ENCODE measurements at places on chromosomes 1 and 21.

DNA sequence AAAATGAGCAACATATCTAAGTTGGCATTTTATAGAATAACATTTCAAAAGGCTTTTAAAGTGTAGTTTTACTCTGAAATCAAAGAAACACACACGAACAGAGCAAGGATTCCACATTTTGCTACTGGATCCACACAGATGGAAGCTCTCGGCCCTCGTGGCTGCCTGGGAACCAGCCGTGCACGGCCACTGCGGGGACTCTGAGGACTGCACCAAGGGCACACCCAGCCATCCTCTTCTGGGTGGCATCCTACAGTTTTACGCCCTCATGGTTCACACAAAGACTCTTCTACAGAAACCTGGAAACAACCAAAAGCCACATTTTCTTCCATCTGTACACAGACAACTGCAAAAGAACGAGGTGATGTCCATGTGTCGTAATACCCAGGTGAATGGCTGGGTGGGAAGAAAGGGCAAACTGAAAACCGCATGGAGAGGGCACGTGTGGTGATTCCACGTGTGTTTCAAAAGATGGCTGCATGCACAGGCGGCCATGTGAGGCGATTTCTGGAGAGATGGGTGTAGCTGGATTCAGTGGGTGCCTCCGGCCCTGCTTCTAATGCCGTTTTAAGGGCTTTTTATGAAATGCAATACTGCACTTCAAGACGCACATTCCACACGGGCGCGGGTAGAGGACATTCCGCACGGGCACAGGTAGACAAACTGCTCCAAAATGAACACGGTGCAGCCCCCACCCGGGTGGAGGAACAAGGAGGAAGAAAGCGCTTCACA is 8.1 kb downstream of the POFUT2 start:
- H3K27me3 ChIP-seq = no peaks in the 10 kb centered on the region
- no peak overlapping the region for H3K4me3 ChIP-seq
- no peak overlapping the region for H3K27ac ChIP-seq

GRCh38 chr1:170536924-170537551 is 5.1 kb downstream of the GORAB start:
- no peaks in the 10 kb centered on the region for H3K27me3 ChIP-seq
- H3K27ac ChIP-seq = no peak overlapping the region
- DNase-seq = no peak
- no peak overlapping the region for H3K4me3 ChIP-seq
- H3K4me1 ChIP-seq = peaks cover 33% of the 10 kb centered on the region

- peaks cover 3% of the 10 kb centered on the region for H3K4me1 ChIP-seq
- no peak overlapping the region for H3K27ac ChIP-seq
- H3K4me3 ChIP-seq = no peak overlapping the region
- DNase-seq = no peak
- no peaks in the 10 kb centered on the region for H3K36me3 ChIP-seq
- H3K27me3 ChIP-seq = no peaks in the 10 kb centered on the region
Measured at GRCh38 chr1:59669752-59670312, 144.9 kb upstream of the HOOK1 start.

DNA sequence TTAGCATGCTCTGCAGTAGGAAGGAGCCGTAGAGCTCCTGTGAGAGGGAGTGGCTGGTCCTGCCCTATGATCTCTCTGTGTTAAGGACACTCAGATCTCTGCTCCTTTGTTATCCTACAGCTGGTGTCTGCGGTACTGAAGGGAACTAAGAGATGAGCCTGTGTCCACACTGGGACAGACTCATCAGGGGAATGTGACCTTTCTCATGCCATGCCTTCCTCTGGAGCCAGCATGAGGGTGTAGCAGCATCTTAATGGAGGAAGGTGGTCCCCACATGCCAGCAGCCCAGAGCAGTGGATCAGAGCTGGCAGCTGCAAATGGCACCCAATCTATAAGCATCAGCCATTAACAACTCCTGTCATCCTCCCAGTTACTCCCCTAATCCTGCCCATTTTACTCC is 24.7 kb upstream of the GUCA2B start:
- H3K36me3 ChIP-seq = no peaks in the 10 kb centered on the region
- H3K27me3 ChIP-seq = peaks cover 10% of the 10 kb centered on the region
- H3K4me1 ChIP-seq = no peaks in the 10 kb centered on the region
- DNase-seq = no peak

GRCh38 chr1:231340328-231341013 is 2.4 kb downstream of the SPRTN start:
- DNase-seq = no peak
- H3K27ac ChIP-seq = no peak overlapping the region
- H3K4me3 ChIP-seq = no peak overlapping the region
- H3K36me3 ChIP-seq = peaks cover 41% of the 10 kb centered on the region

GRCh38 chr1:4772294-4773010 is 118.0 kb downstream of the AJAP1 start:
- no peaks in the 10 kb centered on the region for H3K36me3 ChIP-seq
- H3K4me1 ChIP-seq = no peaks in the 10 kb centered on the region
- H3K4me3 ChIP-seq = no peak overlapping the region

DNA sequence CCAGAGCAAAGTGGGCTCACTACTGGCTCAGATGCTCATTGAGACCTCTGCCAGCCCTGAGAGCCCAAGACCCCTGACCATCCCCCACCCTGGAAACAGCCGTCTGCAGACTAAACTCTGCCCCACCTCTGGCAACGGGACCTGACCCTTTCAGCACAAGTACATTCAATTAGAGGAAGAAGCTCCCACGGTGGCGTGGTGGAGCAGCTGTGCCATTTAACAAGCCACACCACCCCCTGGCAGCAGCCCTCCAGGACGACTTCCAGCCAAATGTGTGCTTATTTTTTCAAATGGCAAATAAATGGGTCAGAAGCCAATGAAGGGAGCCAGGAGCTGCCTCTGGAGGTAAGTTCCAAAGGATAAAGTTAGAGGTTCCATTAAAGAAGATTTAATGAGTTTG is 226.7 kb downstream of the NPHP4 start:
- no peak for DNase-seq
- H3K36me3 ChIP-seq = no peaks in the 10 kb centered on the region
- H3K4me1 ChIP-seq = no peaks in the 10 kb centered on the region
- peaks cover 33% of the 10 kb centered on the region for H3K27me3 ChIP-seq

DNA sequence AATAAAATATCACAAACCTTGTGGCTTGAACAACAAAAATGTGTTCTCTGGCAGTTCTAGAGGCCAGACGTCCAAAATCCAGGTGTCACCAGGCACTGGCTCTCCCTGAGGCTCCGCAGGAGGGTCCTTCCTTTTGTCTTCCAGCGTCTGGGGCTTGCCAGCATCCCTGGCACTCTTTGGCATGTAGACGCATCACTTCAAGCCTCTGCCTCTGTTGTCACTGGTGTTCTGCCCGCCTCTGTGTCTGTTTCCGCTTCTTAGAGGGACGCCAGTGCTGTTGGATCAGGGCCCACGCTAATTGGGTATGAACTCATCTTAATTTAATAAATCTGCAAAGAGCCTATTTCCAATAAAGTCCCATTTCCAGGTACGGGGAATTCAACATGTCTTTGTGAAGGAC is 273.7 kb upstream of the C1orf174 start:
- no peaks in the 10 kb centered on the region for H3K36me3 ChIP-seq
- peaks cover 14% of the 10 kb centered on the region for H3K27me3 ChIP-seq
- H3K4me1 ChIP-seq = peaks cover 2% of the 10 kb centered on the region
- no peak overlapping the region for H3K27ac ChIP-seq
- H3K4me3 ChIP-seq = no peak overlapping the region

DNA sequence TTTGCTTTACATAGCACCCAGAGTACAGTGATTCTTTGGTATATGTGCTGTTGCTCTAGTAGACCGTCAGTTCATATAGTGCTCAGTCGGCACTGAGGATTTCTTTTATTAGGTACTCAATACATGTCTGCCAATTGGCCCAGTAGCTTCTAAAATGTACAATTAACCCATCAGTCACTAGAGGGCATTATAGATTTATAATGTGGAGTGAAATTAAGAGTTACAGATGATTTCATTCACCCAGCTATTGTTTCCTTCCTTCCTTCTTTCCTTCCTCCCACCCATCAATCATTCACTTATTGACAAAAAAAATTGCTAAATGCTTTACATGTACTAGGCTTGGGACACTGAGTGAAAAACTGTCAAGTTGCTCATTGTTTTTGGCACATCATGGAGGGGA is 263.6 kb upstream of the USP24 start:
- H3K4me1 ChIP-seq = no peaks in the 10 kb centered on the region
- no peaks in the 10 kb centered on the region for H3K36me3 ChIP-seq
- no peak overlapping the region for H3K27ac ChIP-seq
- DNase-seq = no peak
- H3K4me3 ChIP-seq = no peak overlapping the region
- H3K27me3 ChIP-seq = peaks cover 10% of the 10 kb centered on the region

DNA sequence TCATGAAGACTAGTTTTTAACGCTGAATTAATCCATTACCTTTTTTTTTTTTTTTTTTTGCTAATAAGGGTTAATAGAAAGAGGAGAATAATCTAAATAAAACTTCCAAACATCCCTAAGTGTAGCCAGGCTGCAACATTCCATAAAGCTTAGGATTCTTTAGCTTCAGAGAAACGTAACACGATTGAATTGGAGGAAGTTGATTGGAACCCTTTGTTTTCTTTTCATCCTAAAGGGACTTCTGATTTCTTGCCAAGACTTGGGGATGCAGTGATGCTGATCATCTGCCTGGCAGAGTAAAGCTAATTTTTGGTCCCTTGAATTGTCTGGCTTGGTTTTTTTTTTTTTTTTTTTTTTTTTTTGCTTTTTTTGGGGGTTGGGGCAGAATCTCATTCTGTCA is 142.9 kb downstream of the VPS13D start:
- H3K4me1 ChIP-seq = peaks cover 6% of the 10 kb centered on the region
- peaks cover 21% of the 10 kb centered on the region for H3K36me3 ChIP-seq
- H3K27me3 ChIP-seq = no peaks in the 10 kb centered on the region
- H3K27ac ChIP-seq = no peak overlapping the region
- H3K4me3 ChIP-seq = no peak overlapping the region

- no peak overlapping the region for H3K4me3 ChIP-seq
- no peak for DNase-seq
- H3K27me3 ChIP-seq = peaks cover 14% of the 10 kb centered on the region
- no peaks in the 10 kb centered on the region for H3K4me1 ChIP-seq
- no peak overlapping the region for H3K27ac ChIP-seq
- no peaks in the 10 kb centered on the region for H3K36me3 ChIP-seq
Measured at GRCh38 chr1:153459655-153460054, 796 bp downstream of the S100A7 start.

- peaks cover 28% of the 10 kb centered on the region for H3K4me1 ChIP-seq
- H3K36me3 ChIP-seq = no peaks in the 10 kb centered on the region
- H3K4me3 ChIP-seq = peak overlapping the region; percentile 82
- H3K27me3 ChIP-seq = peaks cover 18% of the 10 kb centered on the region
- peak overlapping the region; percentile 34 for H3K27ac ChIP-seq
Measured at GRCh38 chr1:94927405-94928175, 680 bp upstream of the CNN3 start.

GRCh38 chr1:38256072-38256471 is 209.5 kb upstream of the POU3F1 start:
- no peak overlapping the region for H3K4me3 ChIP-seq
- H3K4me1 ChIP-seq = no peaks in the 10 kb centered on the region
- no peaks in the 10 kb centered on the region for H3K36me3 ChIP-seq
- DNase-seq = no peak
- H3K27me3 ChIP-seq = peaks cover 5% of the 10 kb centered on the region
- no peak overlapping the region for H3K27ac ChIP-seq

GRCh38 chr1:2373551-2374251 is 17.7 kb downstream of the MORN1 start:
- H3K27me3 ChIP-seq = no peaks in the 10 kb centered on the region
- no peak overlapping the region for H3K4me3 ChIP-seq
- no peak overlapping the region for H3K27ac ChIP-seq

GRCh38 chr1:153563991-153564390 is 1.7 kb downstream of the S100A2 start:
- H3K36me3 ChIP-seq = no peaks in the 10 kb centered on the region
- no peak overlapping the region for H3K4me3 ChIP-seq
- no peaks in the 10 kb centered on the region for H3K27me3 ChIP-seq
- H3K4me1 ChIP-seq = peaks cover 30% of the 10 kb centered on the region

DNA sequence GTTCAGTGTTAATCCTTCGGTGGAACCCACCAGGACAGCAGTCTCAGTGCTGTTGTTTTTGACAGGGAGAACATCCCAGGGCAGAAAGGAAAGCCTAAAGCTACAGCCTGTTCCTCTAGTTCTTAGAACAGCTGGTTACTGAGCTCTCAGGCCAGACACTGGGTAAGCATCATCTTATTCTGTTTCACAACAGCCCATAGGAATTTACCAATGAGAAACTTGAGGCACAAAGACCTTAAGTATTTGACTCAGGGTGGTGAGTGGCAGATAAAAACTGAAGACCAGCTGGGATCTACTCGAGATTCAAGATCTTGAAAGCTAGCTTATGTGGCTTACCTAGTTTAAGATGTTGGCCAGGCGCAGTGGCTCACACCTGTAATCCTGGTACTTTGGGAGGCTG is 9.4 kb upstream of the NEK2 start:
- no peaks in the 10 kb centered on the region for H3K36me3 ChIP-seq
- no peak overlapping the region for H3K27ac ChIP-seq
- peaks cover 18% of the 10 kb centered on the region for H3K4me1 ChIP-seq
- DNase-seq = no peak
- H3K4me3 ChIP-seq = no peak overlapping the region
- H3K27me3 ChIP-seq = no peaks in the 10 kb centered on the region

- no peak for DNase-seq
Measured at GRCh38 chr21:44432841-44433790, 22.2 kb upstream of the LRRC3 start.

- H3K27me3 ChIP-seq = peaks cover 3% of the 10 kb centered on the region
- peak; percentile 88 for DNase-seq
- no peaks in the 10 kb centered on the region for H3K36me3 ChIP-seq
- H3K4me3 ChIP-seq = peak overlapping the region; percentile 79
- H3K4me1 ChIP-seq = peaks cover 8% of the 10 kb centered on the region
Measured at GRCh38 chr1:3772027-3772714, 378 bp upstream of the SMIM1 start.

DNA sequence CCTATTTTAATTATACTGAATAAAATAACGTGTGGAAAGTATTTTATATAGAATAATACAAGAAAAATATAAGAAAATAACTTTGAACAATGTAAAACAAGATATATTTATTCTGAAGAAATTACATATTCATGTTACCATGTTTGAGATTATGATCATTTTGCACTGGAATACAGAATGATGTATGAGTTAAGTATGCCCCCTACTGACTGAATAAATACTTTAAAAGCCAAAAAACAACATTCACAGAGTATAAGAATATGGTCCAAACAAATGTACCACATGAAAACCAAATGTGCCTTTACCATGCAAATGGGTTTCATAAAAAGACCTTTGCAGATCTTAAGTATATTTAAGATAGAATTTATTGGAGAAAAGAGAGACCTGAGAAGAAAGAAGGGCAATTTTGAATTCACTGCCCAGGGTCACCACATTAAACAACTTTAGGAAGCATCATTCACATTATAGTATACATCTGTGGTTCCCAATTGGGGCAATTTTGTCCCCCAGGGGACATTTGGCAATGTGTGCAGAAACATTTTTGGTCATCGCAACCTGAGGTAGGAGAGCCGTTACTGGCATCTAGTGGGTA is 136.6 kb upstream of the GFI1 start:
- no peak for DNase-seq
- no peaks in the 10 kb centered on the region for H3K27me3 ChIP-seq
- no peaks in the 10 kb centered on the region for H3K36me3 ChIP-seq
- peaks cover 3% of the 10 kb centered on the region for H3K4me1 ChIP-seq
- H3K27ac ChIP-seq = no peak overlapping the region

- H3K36me3 ChIP-seq = no peaks in the 10 kb centered on the region
- H3K27ac ChIP-seq = no peak overlapping the region
- H3K27me3 ChIP-seq = peaks cover 54% of the 10 kb centered on the region
- no peak for DNase-seq
- no peak overlapping the region for H3K4me3 ChIP-seq
- no peaks in the 10 kb centered on the region for H3K4me1 ChIP-seq
Measured at GRCh38 chr1:29820401-29820800, 584.1 kb downstream of the PTPRU start.

All from activated naive CD8-positive, alpha-beta T cell treated with anti-CD3 and anti-CD28 coated beads for 36 hours (primary cell).